ENCODE measurements at places on chromosomes 5 and 9.

- no peak for DNase-seq
Observed at GRCh38 chr9:22097707-22098106, 88.6 kb upstream of the CDKN2B start.

GRCh38 chr9:36770025-36770424 is 197.3 kb downstream of the MELK start:
- no peak for DNase-seq

DNA sequence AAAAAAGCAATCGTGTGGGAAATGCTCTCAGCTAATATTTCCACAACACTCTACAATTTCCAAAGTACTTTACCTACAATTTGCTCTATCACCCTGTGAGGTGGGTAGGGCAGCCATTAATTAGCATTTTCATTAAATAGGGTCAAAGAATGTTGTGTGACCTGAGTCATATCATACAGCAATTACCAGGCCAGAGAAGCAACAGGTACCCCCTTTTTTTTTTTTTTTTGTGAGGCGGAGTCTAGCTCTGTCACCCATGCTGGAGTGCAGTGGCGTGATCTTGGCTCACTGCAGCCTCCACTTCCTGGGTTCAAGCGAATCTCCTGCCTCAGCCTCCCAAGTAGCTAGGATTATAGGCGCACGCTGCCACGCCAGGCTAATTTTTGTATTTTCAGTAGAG is 108.8 kb upstream of the RETREG1 start:
- DNase-seq, result no peak

GRCh38 chr5:177392765-177393164 is 7.7 kb downstream of the PFN3 start:
- no peak for DNase-seq

DNA sequence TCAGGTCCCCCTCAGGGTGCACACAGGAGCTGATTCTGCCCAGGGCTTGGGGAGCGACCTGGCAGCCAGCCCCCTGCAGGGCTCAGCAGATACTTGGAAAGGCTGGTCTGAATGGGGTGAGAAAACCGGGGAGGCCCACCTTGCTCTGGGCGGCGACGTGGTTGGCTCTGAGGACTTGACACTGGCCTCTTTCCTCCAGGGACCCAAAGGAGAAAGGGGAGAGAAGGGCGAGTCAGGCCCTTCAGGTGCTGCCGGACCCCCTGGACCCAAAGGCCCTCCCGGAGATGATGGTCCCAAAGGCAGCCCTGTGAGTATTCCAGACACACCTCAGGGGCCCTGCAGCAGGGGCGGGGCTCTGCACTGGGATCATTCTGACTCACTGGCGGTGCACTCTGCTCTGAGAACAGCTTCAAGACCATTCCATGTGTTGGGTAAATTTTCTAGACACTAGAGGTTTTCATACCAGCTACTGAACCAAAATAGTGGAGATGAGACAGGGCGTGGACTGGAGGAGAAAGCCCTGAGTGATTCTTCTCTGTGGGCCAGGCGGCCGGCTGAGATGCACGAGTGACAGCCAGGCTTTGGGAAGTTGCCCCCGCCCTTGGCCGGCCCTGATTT is 65.9 kb upstream of the FCN2 start:
- no peak for DNase-seq

- no peak for DNase-seq
Observed at GRCh38 chr5:170296935-170297588, 515 bp downstream of the LCP2 start.

GRCh38 chr9:136192289-136193126 is 12.4 kb downstream of the LHX3 start:
- DNase-seq, result no peak

- no peak for DNase-seq
Observed at GRCh38 chr9:69623276-69623675, 48.9 kb downstream of the APBA1 start.

DNA sequence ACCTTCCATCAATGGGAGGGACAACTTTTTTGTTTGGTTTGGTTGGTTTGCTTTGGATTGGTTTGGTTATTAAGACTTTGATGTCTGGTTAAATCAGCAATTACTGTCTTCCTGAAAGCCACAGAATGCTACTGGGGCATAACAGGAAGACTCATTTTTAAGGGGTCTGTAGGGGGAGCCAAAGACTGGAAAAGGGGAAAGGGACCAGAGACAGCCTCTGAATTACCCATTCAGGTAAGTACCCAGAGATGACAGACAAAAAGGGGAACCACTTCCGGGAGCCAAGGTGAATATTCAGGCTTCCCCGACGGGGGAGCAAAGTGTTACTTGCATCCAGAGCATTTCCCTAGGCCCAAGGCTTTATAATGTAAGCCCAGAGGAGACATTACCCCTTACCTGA is 4.6 kb upstream of the FEM1C start:
- DNase-seq, result no peak

DNA sequence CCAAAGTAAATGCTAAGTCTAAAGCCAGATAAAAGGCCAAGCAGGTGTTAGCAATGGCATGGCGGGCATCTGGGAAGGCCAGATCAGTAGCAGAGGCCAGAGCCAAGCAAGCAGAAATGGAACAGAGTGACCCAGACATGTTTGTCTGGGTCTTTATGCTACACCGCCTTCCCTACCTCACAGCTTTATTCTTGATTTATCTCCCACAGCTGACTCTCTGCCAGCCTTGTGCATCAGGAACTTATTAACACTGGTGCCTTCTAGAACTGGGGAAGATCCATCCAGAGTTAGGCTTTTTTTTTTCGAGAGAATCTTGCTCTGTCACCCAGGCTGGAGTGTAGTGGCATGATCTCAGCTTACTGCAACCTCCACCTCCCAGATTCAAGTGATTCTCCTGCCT is 112.5 kb upstream of the SLC44A1 start:
- DNase-seq, result no peak

DNA sequence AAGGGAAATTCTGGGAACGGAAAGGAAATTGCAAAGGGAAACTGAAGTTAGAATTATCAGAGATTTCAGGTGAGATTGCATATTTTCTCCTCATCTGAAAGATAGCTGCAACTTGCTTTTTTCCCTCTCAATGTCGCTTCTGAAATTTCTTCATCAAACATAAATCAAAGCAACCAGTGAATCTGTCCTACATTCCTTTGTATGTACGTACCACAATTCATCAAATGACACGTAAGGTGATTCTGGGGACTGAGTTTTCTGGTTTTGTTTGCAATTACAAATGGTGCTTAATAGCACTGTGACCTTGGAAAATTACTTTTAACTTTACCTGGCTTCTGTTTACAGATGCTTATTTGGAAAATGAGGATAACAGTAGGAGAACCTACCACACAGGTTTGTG is 21.9 kb upstream of the CNOT6 start:
- DNase-seq, result no peak

DNA sequence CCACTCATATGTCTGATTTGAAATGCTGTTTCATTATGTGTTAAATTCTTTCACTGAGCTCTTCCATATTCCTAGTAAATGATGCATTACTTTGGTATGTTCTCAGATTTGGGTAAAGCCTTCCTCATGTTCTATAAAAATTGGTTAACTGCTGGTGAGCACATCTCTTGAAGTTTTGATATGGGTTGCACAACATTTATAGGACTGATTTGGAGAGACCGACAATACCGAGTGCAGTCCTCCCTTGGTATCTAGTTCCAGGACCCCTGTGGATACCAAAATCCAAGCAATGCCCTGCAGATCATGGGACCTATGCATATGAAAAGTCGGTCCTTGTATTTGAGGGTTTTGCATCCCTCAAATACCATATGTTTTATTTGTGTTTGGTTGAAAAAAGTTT is 37.8 kb downstream of the WDR36 start:
- no peak for DNase-seq

DNA sequence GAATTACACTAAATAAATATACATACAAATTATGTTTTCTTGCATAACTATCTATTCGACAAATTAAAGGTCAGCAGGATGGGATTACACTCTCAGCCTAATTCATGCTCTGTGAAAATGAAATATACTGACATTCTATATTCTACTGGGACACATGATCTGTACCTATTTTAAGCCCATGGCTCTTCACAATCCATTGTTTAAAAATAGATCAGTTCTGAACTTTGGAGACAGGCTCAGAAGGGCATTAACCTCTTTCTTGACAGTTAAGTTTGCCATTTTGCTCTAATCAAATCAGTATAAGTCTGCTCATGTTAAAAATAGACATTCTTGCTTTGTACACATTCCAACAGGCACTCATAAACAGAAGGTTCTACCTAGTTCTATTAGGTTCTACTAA is 361.2 kb downstream of the HCN1 start:
- no peak for DNase-seq

DNA sequence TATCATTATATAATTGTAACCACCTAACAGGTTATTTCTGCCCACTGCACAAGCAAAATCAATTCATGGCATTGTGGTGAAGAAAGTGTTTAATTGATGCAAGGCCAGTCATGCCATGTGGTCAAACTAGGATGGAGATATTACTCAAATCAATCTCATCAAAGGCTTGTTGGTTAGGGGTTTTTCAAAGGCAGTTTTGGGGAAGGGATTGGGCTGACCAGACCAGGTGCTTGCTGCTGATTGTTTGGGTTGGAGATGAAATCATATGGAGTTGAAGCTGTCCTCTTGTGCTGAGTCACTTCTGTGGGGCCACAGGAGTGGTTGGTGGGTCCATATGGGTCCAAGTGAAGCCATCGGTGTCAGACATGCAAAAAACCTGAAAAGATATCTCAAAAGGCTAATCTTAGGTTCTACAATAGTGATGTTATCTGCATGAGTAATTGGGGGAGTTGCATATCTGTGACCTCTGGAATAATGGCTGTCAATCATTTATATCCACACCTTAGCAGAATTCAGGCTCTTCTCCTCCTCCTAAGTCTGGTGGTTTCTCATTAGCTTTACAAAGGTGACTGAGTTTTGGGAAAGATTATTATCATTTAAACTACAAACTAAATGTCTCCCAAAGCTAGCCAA is 44.9 kb downstream of the HMGCS1 start:
- DNase-seq, result no peak

DNA sequence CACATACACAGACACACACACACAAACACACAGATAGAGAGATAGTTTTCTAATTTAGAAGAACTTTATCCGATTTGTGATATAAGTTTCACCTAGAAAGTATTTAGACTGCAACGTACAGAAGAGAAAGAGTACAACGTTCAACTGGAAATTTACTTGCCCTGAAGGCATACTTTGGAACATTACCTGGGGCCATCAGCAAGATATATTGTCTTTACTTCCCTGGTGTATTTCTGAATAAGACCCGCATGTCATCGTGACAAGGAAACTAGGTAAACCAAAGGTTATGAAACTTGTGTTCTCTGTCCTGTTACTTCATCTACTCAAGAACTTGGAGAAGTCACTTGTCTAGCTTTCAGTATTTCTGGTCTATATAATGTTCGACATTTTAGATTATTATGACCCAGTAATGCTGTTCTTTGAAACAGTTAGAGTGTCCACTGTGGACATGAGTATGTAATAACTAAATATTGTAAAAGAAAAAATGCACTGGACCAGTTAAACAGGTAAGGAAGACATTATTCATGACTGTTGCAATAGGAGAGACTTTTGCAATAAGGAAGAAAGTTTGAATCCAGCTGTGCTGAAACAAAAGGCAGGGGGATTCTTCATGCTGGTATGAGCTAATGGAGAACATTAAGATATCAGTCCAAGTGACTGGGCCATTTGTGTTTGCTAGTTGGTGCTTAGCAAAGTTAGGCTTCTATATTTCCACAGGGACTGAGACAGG is 1791.1 kb downstream of the MAT2B start:
- DNase-seq, result no peak

DNA sequence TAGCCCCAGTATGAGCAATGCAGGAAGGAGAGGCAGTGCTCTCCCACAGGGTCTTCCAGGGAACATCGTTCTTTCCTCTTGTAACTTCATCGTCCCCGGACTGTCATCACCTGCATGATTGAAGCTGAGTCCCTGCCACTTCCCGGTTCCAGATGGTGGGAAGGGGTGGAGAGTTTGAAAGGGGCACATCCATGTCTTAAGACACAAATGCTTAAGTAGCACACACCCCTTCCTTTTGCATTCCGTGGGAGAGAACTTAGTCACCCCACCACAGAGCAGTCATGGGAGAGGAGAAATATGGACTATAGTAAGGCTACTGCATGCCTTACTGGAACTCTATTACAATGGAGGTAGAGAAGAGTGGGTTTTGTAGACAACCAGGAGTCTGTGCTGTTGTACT is 165.3 kb upstream of the GAS1 start:
- no peak for DNase-seq

DNA sequence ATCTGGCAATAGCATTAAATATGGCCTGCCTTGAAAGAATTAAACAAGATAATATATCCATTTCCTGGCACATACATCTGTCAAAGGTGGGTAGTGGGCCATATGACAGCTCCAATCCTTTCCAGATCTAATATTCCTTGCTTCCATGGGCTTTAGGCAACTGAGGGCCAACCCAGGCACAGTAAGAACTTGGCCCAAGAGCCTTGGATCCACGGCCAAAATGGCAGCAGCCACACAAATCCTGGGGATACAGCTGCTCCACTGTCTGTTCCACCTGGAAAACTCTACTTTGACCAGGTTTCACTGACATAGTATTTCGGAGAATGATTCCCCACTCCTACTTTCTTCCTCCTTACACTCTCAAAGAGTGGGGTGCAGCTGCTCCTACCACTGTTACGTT is 13.3 kb downstream of the HAVCR1 start:
- DNase-seq, result no peak

GRCh38 chr5:93307557-93307956 is 273.5 kb downstream of the NR2F1-AS1 start:
- DNase-seq, result no peak

DNA sequence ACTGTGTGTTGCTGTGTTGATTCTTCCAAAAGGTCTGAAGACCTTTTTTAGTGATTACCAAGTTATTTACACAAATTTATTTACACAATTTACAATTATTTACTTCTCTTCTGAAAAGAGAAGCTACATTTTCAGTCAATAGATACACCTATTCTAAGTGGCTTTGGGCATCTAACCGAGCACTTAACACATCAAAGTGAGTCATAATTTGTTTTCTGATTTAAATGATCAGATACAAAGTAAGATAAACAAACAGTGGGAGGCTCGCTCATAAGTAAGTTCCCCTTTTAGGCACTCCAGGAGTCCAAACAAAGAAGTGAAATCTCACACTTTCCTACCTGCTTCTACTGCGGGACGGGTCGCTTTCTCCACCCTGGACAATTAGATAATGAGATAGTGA is 90.2 kb downstream of the APBA1 start:
- DNase-seq, result no peak

- DNase-seq, result no peak
Observed at GRCh38 chr5:143056339-143056704, 286.1 kb downstream of the ARHGAP26 start.

Data from NCI-H510A (cell line).